Vagina (tissue), 2 donors: ENCODE measurements at places on chromosomes 6 and 20.

- DNase-seq = no peak
These were observed 155.0 kb upstream of the SNX9 start for GRCh38 chr6:157668009-157668401.

DNA sequence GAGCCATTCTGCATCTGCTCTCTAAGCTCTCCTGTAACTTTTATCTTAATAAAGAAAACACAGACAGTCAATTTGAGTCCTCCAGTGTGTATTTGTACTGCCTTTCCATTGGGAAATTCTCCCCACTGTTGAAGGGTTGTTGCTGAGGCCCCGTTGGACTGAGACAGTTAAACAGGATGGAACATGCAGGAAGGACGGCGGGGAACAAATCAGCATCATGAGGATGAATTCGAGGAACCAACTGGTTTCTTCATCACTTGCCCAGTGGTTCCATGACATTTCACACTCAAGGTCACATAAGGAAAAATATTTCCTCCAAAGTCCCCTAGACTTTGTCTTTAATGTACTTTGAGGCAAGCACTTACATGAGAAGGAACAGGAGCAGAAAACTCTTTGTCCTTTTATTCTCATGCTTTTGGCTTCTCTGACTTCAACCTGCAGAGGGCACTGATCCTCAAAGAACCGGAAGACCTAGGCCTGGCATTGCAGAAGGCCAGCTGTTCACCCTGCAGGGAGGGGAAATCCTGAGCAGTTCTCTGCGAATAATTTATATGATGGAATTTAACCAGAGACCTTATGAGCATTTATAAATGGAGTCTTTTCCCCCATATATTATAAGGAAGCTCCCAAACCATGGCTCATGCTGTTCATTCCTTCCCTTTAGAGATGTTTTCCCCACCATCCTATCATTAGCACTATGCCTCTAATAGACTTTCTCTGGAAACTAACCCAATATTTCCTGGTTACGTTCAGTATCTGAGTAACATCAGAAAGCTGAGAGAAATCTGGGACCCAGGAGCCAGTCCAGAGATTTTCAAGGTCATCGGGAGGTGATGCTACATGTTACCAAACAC is 55.2 kb upstream of the ADGRF1 start:
- DNase-seq = no peak

DNA sequence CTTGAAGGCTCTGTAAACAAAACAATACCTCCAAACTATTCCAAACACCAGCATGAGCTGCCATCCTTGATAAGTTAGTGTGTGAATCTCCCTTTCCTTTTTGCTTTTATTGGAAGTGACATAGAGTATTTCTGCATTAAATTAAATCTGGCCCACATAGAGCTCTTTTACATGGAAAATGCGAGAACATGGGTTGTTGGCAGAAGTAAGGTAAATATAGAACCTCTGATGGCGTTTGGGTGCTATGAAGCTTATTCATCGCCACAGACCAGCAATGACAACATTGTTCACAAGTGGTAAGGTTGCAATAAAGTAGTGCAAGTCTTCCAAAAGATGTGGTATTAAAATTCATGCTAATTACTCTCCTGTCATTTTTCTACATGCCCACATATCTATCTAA is 445.8 kb upstream of the JAG1 start:
- DNase-seq = no peak

DNA sequence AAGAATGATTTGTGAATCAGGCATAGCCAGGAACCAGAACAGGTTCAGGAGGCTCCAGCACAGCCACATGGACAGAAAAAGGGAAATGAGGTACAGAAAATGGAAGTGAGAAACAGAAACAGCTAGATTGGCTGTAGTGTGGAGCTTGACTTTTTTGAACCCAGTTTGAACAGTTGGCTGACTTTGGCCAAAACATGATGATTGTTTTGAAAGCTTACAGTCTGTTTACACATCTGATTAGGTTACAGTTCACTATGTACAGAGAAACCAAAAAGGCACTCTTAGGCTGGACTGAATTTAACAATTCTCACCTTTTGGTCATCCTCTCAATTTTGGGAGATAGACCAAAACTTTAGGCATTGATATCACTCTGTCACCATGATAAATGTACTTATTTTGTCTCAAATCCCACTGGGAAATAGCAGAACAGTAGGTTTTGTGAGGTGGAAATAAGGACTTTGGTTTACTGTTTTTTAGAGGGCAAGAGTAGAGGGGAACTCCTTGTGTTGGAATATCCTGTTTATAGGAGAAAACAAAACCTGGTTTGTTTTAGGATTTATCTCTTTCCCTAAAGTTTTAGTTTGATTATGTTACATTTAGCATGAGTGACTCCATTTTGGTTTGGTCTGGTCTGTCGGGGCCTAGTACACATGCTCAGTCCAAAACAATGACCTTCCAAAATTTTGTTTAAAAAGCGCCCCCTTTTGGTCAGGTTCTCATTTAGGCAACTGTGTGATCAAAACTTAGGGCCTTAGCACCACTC is 123.1 kb downstream of the OLIG3 start:
- DNase-seq = no peak

GRCh38 chr6:22448291-22448711 is 121.1 kb upstream of the HDGFL1 start:
- no peak for DNase-seq

GRCh38 chr20:14446446-14446845 is 109.0 kb upstream of the FLRT3 start:
- DNase-seq = no peak

GRCh38 chr20:44730441-44730840 is 15.2 kb upstream of the KCNK15 start:
- no peak for DNase-seq

DNA sequence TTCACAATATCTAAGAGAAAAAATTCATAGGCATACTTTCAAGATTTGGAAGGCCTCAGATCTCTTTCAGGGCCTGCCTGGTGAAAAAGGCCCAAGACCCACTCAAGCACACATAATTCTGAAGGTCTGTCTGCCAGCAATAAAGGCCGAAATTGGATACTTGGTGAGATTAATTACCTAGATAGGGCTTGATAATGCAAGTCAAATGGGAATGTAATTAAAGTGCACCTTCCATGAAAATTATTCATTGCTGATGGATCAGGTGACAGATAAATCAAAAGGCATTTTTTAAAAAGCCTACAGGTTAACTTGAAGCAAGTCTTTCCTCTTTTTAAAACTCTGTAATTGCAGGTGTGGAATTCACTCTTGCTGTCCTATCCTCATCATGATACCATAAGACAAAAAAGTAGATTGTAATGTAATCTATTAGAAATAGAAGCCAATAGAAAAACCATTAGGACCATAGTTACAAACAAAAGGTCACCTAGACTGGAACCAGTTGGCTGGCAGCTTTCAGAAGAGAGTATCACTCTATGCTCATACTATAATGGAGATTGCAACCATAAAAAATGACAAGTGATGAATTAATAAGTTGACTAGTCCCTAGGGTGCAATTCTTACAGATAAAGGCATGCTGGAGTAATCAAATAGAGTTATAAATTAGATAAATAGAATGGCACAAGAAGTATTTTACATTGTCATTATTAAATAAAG is 77.3 kb downstream of the EPHA7 start:
- DNase-seq = no peak

GRCh38 chr20:15395457-15395856 is 1058.0 kb upstream of the FLRT3 start:
- DNase-seq = no peak

GRCh38 chr6:71599359-71599758 is 287.0 kb upstream of the RIMS1 start:
- DNase-seq = no peak

- no peak for DNase-seq
These were observed 1.6 kb downstream of the CLVS2 start for GRCh38 chr6:122997541-122998150.

DNA sequence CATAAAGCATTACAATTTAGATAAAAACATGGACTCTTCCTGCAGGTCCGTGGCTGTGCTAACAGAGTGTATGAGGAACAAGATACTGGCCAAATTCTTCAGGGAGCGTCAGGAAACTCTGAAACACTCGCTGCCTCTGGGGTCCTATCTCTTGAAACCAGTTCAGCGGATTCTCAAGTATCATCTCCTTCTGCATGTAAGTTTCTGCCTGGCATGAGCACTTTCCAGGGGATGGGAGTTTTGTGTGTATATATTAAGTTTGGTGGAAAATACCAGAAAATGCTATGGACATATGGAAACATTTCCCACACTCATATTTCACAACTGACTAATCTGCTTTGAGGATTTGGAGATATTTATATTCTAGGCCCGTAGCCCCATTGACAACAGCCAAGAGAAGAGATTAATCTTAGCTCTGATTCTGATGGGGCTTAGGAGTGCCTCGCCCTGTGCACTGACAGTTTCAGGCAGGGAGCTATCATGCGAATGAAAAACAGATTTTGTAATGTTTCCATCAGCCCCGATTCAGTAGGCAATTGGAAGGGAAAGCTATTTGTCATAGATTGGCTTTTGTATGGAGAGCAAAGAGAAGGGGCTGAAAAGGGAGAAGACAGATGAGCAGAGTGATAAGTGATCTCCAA is 64.7 kb upstream of the MTHFD1L start:
- DNase-seq = no peak

DNA sequence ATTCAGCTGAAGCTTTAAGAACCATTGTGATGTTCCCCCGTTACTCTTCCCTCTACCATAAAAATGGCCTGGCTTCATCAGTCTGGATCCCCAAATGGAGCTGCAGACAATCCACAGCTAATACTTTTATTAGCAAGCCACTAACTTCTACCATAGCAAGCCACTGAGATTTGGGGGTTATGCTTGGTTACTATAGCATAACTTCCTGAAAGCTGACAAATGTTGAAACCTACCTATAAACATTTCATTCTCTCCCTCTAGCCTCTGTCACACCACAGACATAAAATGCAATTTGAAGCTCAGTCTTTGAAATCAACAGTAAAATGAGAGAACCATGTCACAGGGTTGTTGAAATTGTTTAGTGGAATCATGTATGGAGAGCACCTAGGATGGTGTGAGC is 3.0 kb upstream of the HTR1E start:
- DNase-seq = no peak

- no peak for DNase-seq
These were observed 147.9 kb downstream of the GMDS start for GRCh38 chr6:2097464-2097863.

- no peak for DNase-seq
These were observed 11.1 kb downstream of the CDH4 start for GRCh38 chr20:61263084-61263695.

DNA sequence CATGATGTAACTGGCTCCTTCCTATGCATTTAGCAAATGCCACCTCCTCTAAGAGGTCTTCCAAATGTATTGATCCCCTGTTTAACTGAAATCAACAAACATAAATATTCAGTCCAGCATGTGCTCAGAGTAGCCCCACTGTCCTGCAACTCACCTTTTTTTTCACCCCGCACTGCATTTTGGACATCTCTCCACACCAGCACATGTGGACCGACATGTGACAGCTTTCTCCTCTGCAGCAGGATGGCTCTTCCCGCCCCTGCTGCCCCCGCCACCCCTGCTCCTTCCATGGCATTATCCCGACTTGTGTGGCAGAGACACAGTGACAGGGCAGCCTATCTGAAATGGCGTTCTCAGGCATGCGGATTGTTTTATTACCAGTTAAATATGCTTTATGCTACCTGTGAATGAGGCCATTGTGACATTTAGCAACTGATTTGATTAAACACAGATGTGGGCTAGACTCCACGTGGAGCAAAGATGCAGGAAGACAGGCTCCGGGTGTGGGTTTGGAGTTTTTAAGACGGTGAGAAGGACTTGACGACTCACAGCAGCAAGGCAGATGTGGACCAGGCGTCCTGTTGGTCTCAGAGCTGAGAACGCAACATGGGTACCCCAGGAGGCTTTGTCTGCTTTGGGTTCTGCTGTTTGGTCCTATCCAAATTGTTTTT is 161.2 kb downstream of the EYA2 start:
- no peak for DNase-seq

DNA sequence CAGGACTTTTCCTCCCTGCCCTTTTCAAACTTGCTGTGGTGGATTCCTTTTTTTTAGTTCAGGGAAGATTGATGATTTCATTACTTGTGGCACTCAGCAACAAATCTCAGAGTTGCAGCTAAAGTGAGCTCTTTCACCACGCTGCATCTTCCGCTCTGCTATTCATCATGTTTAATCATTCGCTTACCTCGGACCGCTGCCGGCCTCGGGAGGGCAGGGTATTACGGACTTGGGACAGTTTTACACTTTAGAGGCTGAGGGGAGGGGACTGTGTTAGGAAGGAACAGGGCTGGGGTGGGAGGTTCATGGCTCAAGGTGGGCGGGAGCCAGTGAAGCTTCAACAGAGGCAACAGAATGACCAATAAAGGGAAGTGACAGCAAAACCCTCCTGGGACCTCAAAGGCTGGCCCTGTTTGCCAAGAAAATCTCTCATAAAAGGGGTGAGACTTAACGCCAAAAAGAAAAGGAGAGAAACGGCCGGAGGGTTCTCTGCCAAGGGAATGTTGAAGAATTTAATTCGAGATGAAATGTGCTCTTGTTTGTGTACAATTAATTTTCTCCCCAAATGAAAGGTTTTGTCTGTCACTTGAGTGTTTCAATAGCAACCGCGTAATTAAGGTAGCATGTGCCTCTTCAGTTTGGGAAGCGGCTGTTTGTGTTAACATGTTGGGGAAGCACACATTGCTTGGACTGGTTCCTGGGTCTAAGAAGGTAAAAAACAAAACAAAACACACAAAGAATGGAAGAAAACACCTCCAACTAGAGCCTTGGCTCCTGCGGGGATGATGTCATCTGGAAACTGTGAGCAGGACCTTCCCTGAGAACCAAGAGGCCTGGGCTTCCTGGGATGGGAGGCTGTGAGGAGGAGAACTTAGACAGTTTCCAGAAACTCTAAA is 72.5 kb upstream of the SULF2 start:
- DNase-seq = no peak

DNA sequence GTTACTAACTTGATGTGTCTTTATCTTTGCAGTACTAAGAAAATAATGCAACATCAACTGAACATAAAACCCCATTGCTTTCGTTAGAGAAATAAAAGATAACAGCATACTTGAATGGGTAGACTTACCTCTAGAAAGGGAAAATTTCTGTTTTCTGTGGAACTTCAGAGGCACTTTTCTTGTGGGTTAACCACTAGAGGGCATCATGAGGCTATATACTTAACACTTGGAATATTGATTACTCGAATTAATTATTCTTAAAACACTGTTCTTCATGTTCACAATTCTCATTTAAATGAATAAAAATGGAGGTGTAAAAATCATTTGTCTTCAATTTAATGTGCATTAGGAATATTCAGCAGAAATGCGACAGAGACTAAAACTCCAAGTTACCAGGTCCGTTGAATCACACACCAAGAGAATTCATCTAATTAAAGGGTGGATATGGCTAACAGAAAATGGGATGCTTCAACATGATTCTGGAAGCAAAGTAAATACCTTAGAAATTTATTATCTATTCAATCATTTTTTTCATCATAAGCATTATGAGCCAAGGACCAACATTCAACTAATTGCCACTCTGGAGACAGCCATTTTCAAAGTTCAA is 330.8 kb upstream of the PREP start:
- DNase-seq = no peak

DNA sequence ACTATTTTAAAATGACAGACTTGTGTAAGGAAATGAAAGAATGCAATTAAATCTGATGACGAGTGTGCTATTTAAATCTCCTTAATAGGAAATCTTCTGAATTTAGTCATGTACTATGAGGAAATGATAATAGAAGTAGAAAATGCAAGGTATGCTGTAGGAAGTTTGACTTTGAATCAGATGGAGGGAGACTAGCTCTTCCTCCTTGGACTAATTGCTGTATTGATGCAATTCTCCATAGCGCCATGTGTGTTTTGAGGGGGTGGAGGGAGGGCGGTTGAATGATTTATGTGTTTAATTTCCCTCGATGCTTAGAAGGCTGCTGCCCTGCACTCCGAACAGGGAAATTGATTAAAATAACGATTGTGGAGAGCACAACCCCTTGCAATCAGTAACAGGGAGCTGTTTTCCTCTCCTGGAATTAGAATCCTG is 214.4 kb upstream of the PRND start:
- DNase-seq = no peak
